ENCODE measurements at places on chromosomes 16 and 17.
A peak's percentile ranks its signal among the peaks of the same experiment; 100 is the strongest.

- DNase-seq: no peak
Measured at GRCh38 chr17:57890857-57891232, 41.0 kb upstream of the MRPS23 start.

- no peak for DNase-seq
Measured at GRCh38 chr17:40203131-40203530, 16.0 kb upstream of the WIPF2 start.

- DNase-seq: no peak
Measured at GRCh38 chr16:89890200-89890599, 16.8 kb downstream of the TCF25 start.

DNA sequence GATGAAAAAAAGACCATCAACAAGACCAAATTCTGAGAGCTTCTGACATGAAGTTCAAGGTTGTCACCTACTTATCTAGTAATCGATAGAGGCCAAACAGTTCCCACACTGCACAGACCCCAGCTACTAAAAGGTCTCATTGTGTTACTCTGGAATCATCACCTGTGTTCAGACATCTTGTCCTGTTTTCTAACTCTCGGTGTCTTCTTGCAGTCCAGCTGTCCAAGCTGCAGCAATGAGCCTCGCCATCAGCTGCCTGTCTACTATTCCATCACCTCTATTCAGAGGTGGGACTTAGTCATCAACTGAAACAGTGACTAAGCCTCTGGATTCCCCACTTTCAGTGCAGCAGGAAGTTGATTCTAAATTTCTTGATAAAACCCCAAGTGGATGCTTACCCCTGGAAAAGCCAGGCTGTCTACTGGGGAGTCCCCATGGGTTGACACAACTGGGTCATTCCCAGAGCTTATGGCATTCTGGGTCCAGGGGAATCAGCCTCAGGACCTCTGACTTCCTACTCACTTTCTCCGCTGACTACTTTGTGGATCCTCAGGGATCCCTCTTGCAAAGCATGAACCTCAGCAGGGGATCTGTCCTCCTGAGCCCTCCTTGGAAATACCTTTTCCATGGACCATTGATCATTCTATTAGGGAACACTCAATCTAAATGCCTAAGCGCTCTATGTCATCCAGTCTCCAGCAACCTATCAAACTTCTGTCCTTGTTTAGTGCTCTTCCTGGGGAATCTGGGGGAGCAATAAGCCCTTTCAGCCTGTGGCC is 46.5 kb downstream of the HNF1B start:
- no peak for DNase-seq

DNA sequence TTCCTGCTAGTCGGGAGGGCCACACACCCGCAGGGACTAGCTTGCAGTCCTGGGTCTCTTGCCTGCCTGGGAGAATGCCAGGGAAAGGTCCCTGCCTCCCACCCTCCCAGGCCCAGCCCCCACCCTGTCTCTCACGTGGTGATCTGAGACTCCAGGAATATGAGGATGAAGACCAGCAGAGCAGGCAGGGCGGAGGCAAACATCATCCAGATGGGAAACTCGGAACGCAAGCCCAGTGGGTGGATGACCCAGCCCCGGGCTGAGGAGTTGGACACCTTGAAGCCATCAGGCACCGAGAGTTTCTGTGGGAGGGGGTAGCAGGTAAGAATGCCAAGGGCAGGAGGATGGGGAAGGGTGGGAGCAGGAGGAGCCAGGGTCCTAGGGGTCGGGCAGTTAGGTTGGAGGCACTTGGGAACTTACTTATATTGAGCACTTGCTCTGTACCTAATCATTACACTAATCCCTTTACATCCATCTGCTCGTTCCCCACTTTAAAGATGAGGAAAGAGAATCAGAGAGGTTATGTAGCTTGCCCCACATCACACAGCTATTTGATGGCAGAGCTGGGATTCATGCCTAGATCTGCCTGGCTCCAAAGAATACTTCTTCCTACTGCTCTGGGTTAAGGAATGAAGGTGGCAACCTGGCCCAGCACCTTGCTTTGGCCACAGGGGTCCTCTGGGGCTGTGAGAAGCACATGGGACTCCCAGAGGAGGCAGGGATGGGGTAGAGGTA is 13.4 kb downstream of the SLC4A1 start:
- DNase-seq: no peak

GRCh38 chr16:58128181-58128631 is 975 bp downstream of the CFAP20 start:
- DNase-seq: no peak

GRCh38 chr16:83925095-83925905 is 26.4 kb downstream of the MLYCD start:
- no peak for DNase-seq

DNA sequence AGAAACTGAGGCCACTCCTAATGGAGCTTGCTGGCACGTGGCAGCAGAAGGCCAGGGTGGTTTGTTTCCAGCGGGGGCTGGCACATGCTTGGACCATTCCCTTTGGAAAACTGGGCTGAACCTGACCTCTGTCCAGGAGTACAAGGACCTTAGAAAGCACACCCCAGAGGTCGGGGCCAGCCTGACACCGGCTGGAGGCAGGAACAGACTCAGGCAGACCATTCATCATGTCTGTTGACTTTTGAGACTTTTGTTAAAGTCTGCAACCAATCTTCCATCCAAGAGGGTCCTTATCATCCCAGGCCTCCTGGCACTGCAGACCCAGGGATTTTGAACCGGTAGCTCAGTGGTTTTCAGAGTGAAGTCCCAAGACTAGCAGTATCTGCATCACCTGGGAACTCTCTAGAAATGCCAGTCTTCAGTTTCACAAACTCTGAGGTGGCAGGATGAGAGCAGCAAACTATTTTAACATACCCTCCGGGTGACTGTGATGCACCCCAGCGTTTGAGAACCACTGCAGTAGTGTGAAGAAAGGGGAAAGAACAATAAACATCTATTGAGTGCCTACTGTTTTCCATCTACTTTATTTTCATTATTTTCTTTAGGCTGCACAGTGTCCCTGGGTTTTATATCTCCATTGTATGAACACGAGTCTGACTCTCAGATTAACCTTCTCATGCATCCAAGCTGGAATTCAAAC is 145.3 kb upstream of the PLCG2 start:
- no peak for DNase-seq

- DNase-seq: peak; percentile 90
Measured at GRCh38 chr17:3888343-3889171, 4.3 kb downstream of the CAMKK1 start.

- no peak for DNase-seq
Measured at GRCh38 chr17:80395402-80396151, 19.4 kb upstream of the ENDOV start.

DNA sequence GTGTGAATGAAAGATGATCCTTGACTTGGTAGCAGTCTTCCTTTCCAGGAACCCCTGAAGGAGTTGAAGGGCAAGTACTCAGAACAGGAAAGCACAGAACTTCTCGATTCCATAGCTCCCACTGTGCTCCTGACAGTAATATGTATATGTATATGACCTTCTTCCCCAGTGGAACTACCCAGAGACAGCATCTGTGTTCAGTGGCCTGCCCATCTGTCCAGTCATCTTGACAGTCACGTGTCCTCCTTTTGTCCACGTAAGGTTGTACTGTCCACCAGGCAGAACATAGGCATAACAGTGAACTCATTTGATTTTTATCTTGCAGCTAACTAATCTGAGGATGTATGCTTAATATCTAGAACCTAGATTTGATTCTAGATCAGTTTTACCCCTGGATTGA is 37.8 kb upstream of the RASL10B start:
- DNase-seq: no peak

DNA sequence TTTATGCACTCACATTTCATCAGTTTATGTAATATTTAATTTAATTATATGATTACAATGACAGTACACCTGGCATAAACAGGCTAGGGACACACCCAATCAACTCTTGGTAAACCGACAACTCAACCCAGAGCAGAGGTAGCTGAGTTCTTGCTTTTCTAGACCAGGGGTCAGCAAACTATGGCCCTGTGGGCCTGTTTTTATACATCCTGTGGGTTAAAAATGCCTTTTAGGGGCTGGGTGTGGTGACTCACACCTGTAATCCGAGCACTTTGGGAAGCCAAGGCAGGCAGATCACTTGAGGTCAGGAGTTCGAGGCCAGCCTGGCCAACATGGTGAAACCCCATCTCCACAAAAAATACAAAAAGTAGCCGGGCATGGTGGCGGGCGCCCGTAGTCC is 99.2 kb upstream of the TMEM97 start:
- no peak for DNase-seq

DNA sequence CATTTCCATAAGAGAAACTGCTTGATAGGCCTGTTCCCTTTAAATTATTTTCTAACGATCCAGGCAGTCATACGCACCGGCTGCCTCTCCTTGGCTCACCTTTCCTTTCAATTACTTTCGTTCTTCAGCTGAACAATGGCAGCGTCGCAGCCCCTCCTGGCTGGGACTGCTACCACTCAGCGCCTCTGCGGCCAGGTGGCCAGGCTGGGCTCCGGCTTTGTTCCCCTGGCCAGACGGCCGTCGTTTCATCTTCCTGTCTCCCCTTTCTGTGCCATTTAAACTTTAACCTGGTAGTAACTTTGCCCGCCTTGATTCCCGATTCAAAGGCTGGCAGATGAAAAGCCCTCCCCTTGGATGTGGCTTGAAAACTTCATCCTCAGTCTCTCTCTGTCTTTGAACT is 79.0 kb downstream of the C16orf78 start:
- peak; percentile 57 for DNase-seq

DNA sequence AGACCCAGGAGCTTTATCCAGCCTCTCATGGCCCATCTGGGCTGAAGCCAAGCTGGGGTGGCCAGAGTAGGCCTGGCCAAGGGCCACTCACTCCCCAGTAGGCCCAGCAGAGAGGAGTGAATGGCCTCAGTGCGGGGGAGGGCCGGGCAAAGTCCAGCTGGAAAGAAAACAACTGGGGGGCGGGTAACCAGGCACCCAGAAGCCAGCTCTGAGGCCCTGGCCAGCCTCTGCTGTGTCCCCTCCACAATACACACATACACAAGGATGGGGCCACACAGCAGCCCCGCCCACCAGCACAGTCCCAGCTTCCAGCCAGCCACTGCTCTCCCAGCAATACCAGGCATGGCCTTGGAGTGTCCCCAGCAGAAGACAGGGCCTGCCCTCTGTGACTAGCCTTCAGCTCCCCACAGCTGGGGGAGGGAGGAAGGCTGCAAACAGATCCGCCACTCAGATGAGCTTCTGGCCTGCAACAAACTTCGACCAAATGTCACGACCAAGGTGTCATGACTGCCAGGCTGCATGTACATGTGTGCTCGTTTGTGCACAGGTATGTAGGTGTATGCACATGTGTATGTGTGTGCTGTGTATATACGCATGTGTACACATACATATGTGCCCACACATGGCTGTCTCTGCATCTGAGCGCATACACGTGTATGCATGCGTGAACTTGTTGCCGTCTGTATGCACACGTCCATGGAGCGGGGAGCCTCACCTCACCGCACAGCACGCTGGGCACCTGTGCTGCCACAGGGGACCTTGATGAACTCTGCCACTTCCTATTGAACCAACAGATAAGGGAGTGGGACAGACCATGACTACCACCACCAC is 5.0 kb downstream of the CARHSP1 start:
- DNase-seq: peak; percentile 40

DNA sequence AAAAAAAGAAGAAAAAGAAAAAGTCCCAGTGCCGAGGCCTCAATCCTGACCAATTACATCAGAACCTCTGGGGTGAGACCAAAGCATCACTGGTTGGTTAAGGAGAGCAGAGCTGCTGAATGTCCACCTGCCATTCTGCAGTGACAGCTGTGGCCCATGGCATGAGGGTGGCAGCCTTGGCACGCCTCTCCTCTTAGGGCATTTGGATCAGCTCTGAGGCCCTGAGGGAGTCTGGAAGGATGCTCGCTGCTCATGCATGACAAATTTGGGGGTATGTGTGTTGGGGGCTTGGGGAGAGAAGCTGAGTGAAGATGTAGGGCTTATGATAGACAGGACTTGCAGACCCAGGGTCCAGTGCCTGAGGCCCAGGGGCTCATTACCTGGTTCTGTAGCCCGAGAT is 26.3 kb downstream of the MYLK3 start:
- DNase-seq: no peak

DNA sequence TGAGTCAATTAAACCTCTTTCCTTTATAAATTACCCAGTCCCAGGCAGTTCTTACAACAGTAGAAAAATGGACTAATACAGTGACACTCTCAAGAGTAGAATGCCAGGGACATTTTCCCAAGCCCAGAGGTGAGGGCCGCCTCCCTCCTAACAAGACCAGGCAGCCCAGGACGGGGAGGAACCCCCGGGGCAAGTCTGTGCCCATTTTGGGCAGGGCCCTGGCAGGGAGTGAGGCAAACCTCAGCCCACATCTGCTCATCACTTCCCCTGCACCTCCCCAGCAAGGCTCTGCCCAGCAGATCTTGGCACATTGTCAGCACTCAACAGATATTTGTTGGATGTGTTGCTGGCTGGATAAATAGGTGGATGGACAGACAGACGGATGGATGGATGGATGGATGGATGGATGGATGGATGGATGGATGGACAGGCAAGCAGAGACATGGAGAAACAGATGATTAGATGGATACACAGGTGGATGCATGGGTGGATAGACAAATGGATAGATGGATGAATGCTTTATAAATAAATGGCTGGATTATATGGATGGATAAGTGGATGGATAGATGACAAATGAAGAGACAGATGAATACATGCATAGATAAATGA is 271.3 kb downstream of the PARN start:
- DNase-seq: no peak

- DNase-seq: no peak
Measured at GRCh38 chr16:88202207-88202745, 180.5 kb upstream of the ZNF469 start.

DNA sequence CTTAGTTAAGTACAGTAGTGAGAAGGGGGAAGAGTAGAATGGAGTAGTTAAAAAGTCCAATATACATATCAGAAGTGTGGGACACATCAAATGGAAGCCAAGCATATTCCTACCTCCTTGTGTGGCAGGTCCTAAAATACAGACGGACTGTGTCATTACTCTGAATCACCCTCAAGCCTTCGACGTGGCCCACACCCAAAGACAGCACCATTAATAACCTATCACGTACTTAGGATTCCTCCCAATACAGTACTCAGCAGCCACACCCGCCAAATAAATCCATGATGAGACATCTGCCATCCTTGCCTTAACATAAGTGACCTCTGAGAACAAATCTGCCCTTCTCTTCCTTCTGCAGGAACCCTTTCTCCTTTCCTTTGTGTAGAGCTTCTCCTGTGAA is 38.9 kb downstream of the UBE2G1 start:
- DNase-seq: no peak

DNA sequence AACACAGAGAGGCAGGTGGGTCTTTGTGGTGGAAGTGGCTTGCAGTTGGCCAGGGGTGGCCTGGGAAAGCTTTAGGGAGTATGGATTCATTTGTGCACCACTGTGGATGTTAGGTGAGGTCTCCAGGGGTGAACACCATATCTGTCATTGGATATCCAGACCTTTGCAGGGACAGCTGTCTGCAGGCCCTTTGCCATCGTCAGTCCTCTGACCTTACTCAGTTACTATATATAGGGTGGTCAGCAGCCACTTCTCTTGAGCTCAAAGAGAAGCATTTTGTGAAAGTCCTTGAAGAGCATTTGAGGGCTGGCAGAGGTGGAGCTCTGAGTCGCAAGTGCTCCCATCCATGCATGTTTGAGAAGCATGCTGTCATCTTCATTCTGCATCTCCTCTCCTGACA is 40.4 kb downstream of the TMEM11 start:
- DNase-seq: no peak

Data from NCI-H69 (cell line).